ENCODE measurements at places on chromosomes 5 and 9.

- no peak for DNase-seq
Observed at GRCh38 chr9:94655739-94656138, 16.4 kb upstream of the FBP1 start.

DNA sequence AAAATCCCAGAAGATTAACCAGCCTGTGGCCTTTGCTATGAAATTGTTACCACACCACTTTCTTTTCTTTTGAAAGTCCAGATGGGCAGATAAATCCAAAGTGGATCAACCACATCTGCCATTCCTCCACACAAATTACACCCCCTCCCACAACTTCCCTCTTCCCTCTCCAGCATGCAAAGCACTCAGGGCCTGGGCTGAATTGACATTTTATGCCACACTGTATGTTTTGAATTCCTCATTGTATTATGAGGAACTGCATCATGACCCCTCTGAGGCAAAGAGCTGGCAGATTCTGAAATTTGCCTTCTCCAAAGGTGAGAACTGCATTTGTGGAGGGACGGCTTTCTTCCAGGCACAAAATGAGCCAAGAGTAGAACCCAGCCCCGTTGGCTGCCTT lies 589.2 kb upstream of the KLF4 start:
- no peak for DNase-seq

- no peak for DNase-seq
Observed at GRCh38 chr9:97761056-97761598, 64.0 kb upstream of the XPA start.

- peak; percentile 39 for DNase-seq
Observed at GRCh38 chr5:143025376-143025775, 255.2 kb downstream of the ARHGAP26 start.

DNA sequence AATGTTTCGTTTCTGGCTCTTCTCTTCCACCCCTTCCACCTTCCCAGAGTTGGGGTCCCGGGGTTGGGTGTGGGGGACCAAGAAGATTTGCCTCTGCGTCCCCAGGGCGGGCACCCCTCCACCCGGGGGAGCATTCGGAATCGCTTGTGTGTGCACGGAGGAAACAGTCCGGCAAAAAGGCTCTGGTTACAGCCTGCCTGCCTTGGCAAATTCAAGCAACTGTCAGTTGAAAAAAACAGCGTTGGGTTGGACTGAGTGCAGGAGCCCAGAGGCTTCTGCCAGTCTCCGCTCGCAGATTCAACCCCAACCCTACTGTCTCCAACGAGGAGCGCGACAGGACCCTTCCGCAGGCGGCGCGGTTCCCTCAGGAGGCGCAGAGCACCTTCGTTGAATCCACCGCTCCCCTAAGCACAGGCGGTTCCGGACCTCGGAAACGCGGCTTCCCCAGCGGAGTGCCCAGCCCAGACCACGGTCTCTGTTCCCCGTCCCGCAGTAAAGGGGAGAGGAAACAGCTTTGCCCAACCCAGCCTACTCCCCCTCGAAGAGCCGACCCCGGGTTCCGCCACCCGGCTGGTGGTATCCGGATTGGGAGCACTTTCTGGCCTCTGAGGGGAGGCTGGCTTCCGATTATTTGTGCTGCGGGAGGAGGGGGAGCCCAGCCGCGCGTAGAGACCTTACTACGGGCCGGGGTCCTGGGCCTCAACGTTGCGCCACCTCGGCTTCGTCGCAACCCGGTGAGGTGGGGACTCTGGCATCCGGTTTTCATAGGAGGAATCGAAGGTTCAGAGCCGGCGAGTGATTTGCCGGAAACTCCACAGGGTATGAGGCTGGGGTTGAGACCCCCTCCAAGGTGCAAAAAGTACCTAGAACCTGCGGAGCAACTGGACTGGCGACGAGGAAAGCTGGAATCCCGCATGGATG lies 9.6 kb downstream of the LHX6 start:
- DNase-seq: no peak

GRCh38 chr5:142913728-142914338 lies 143.7 kb downstream of the ARHGAP26 start:
- DNase-seq: no peak

- DNase-seq: no peak
Observed at GRCh38 chr5:107900721-107901120, 230.0 kb upstream of the EFNA5 start.

- no peak for DNase-seq
Observed at GRCh38 chr9:123776708-123777537, 153.0 kb downstream of the DENND1A start.

DNA sequence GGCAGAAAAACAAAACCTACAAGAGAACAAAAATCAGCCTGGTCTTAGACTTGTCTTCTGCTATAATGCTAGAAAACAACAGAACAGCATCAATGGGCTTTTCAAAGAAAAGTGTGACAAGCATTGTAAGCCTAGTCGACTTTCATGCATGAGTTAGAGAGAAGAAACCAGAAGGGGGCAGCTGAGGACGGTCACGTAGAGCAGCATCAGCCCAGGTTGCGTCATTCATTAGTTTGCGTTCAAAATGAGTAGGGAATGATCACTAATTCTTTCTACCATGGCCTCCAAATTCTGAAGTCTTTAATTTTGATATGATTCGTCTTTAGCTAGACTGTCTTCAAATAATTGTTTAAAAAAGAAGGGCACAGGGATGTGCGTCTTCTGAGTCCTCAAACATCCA lies 4.7 kb upstream of the ISCA1 start:
- DNase-seq: peak; percentile 47

GRCh38 chr5:88734191-88734640 lies 148.8 kb downstream of the MEF2C start:
- DNase-seq: peak; percentile 29

- DNase-seq: peak; percentile 48
Observed at GRCh38 chr9:124855944-124856765, 2.9 kb downstream of the WDR38 start.

GRCh38 chr5:1011741-1012312 lies 3.2 kb downstream of the NKD2 start:
- no peak for DNase-seq

- DNase-seq: peak; percentile 28
Observed at GRCh38 chr5:176578391-176578808, 29.3 kb downstream of the CDHR2 start.

- DNase-seq: no peak
Observed at GRCh38 chr5:95841914-95842812, 19.6 kb upstream of the GLRX start.
